ENCODE measurements at places on chromosomes 13 and 19.

DNA sequence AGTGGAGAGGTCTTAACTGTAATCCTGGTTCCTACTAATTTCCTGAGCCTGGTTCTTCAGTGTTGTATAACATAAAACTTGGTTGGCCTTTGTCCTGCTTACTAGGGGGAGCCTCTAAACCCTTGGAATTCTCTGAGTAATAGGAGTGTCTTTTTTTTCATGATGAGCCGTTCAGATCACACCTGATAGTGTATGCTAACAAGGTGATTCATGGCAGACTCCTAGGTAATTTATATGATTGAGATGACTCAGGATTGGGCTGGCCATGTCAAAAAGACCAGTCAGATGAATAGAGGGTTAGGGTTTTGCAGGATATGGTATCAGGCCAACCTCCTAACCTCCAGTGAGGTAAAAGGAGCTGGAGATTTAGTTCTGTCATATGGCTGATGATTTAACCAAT lies 135.8 kb upstream of the KLF12 start:
- DNase-seq, result no peak

- no peak for DNase-seq
Measured at GRCh38 chr13:72383646-72384045, 343.8 kb downstream of the MZT1 start.

GRCh38 chr13:37918116-37918714 lies 48.6 kb upstream of the TRPC4 start:
- DNase-seq, result no peak

DNA sequence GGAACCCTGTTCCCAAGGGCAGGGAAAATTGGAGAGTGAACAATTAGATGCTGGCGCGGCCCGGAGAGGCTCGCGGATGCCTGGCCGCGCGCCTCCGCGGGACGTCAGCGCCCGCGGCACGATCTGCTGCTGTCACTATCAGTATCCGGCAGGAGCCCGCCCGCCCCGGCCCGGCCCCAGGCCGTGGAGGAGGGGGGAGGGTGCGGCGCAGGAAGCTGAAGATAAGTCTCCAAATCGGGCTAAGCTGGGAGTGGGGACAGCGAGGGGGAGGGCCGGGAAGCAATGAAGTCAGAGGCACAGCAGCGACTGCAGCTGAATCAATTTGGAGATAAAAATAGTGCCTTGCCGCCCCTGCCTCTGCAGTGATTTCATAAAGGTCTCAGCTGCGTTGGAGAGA lies 441.5 kb upstream of the KLF12 start:
- DNase-seq, result peak; percentile 46

GRCh38 chr19:12666265-12667048 lies at the start of the genes MAN2B1 and WDR83:
MAN2B1 (minus strand) TSS chr19:12666742; CDS start chr19:12666701, 41 bp downstream.
WDR83 (plus strand) TSS chr19:12666807; CDS start chr19:12669791, 2,984 bp downstream.
- peak; percentile 38 for DNase-seq

- peak; percentile 42 for DNase-seq
Measured at GRCh38 chr19:18795540-18795939, 4.4 kb upstream of the COMP start.

DNA sequence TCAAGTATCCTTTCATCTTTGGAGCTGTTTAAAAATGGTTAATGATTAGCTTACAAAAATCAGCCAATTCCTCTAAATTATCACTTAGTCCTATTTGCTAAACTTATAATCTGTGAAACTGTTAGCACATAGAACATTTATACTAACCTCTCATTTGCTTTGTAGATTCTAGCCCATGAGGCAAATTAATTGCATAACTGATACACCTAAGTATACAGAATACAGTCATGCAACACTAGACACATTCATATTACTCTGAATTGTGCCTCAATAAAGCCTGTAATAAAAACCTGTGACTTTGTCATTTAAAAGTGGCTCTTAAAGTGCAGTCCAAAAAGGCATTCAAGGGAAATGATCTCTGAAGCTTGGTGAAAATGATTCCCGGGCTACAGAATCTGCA lies 21.0 kb downstream of the SERPINE3 start:
- DNase-seq, result no peak

DNA sequence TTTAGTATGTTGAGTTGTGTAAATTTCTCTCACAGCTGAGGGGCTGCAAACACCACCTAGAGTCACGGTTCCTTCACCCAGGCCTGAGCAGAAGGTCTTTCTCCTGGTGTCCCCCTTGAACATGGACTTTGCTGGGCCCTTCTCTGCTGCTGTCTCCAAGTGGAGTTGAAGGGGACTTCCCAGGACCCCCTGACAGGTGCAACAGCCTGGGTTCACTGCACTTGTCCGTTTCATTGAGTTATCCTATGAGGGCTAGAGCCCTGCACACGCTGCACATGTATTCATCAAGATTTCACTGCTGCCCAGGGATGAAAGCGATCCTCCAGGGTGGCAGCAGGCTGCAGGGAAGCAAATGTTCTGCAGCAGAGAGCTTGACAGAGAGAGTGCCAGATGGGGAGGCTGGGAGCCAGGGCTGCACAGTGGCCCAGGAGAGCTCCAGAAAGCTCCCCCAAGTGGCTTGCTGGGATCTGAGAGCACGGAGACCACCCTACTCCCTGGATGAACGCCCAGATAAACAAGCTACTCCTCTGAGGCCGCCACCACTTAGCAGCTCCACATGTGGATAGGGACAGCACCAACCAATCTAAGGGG lies 10.3 kb downstream of the TMEM272 start:
- no peak for DNase-seq

DNA sequence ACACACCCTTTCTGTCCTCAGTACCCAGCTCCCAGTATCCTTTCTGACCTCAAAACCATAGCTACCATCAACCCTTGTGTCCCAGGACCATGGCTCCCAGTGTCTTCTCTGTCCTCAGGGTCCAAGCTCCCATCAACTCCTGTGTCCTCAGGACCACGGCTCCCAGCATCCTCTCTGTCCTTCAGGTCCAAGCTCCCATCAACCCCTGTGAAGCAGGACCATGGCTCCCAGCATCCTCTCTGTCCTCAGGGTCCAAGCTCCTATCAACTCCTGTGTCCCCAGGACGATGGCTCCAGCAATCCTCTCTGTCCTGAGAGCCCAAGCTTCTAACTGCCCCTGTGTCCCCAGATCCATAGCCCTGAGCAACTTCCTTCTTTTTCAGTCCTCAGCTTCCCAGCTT lies 1.7 kb upstream of the CADM4 start:
- no peak for DNase-seq

GRCh38 chr19:19538061-19538784 lies at the start of gene CILP2:
CILP2 (plus strand) TSS chr19:19538265; CDS start chr19:19538350, 85 bp downstream.
- DNase-seq, result no peak

DNA sequence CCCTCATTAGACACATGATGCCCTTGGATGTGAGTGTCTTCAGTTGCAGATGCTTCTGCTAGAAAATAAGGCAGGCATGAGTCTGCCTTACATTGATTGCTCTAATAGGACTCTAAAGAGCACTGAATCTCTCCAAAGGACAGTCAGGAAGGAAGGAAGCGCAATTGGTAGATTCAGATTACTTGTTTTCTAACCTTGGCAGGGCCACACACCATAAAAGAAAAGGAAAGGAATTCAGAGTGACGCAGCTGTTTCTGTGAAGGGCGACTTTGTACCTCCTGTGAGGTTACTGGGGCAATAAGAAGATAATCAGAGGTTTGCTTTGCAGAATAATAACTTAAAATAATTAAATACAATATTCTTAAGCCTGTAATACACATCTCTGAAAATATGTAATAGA lies 48.0 kb downstream of the FRY start:
- DNase-seq, result no peak

GRCh38 chr19:39192846-39193245 lies 3.9 kb upstream of the NCCRP1 start:
- DNase-seq, result no peak

DNA sequence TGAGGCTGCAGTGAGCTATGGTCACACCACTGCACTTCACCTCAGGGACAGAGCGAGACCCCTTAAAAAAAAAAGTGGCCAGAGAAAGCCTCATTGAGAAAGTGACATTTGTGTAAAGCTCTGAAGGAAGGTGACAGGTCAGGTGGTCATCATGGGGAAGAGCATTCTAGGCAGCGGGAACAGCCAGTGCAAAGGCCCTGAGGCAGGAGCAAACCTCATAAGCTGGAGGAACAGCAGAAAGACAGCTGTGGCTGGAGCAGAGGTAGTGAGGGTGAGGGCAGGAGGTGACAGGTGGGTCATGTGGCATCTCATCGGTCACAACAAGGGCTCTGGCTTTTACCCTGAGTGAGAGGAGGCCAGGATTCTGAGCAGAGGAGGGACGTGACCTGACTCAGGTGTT lies 64.4 kb downstream of the RYR1 start:
- no peak for DNase-seq

DNA sequence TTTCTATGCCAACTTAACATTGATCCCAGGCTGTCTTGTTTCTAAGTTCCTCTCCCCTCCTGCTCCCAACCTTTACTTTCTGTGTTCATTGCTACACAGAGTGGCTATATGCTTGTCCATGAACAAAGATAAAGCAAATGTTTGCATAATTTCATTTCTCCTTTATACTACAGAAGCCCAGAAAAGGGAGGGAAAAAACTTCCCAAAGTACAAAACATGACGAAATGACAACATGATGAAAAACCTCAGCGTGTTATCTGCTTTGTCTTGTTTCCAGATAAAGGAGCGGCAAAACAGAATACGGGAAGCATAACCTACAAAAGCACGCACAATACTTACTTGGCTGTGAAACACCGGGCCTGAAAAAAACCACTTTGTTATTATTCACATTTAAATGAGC lies 336.8 kb downstream of the DNAJC15 start:
- DNase-seq, result no peak

DNA sequence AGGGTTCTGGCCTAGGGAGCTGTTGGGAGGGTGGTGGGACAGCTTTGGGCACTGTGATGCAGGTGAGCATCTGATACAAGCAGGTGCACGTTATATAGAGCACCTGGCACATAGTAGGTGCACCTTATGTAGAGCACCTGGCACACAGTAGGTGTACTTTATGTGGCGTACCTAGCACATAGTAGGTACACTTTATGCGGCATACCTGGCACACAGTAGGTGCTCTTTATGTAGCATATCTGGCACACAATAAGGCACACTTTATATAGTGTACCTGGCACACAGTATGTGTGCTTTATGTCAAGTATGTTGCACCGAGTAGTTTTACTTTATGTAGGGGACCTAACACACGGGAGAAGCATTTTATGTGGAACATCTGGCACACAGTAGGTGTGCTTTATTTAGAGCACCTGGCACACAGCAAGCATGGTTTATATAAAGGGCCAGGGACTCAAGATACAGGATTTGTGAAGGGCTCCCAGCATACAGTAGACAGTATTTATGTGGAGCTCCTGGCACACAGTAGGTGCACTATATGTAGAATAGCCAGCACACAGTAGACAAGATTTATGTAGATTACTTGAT lies 1.6 kb upstream of the CYP4F12 start:
- DNase-seq, result no peak

- no peak for DNase-seq
Measured at GRCh38 chr19:290372-291005, 714 bp downstream of the PLPP2 start.

GRCh38 chr19:33388725-33389420 lies 15.4 kb downstream of the CEBPG start:
- DNase-seq, result no peak

- DNase-seq, result peak; percentile 95
Measured at GRCh38 chr13:75135325-75135825, 346.6 kb downstream of the TBC1D4 start.

GRCh38 chr19:44747739-44748425 lies 626 bp upstream of the BCL3 start:
- peak; percentile 61 for DNase-seq

DNA sequence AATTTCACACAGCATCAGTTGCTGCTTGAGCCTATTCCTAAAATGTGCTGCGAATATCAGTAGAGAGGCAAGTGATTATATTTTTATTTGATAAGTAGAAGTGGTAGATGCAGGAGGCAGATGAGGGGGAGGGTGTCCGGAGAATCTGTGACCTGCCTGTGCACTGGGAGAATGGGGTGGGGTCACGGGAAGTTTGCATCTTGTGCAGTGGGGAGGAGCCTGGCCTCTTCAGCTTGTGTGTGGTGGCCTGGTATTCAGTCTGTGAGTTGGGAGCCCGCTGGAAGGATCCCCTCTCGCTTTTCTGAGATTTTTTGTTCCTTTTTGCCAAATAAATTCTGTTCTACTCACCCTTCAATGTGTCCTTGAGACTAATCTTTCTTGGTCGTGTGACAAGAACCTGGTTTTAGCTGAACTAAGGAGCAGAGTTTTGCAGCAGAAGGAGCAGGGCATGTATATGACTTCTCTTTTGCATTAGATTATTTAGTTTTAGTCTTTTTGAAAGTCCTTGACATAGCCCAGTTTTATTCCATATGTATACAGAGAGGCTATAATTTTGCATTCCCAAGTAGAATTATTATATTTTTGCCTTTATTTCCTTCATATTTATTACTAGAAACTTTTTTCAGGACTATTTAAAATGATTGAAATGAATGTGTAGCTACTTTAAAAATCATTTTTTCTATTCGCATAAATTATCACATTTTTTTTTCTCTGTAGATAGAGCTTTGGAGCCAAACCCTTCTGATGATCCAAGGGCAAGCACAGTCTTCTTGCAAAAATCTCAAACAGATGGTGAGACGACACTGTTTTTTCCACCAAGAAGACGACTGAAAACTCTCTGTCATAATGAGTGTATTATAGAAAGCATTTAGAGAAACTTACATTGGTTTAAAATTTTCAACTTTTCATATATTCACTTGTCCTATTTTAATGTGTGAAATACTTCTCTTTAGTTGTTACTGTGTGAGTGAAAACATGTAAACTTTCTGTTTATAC lies 1257.2 kb downstream of the UQCRFS1 start:
- DNase-seq, result no peak

DNA sequence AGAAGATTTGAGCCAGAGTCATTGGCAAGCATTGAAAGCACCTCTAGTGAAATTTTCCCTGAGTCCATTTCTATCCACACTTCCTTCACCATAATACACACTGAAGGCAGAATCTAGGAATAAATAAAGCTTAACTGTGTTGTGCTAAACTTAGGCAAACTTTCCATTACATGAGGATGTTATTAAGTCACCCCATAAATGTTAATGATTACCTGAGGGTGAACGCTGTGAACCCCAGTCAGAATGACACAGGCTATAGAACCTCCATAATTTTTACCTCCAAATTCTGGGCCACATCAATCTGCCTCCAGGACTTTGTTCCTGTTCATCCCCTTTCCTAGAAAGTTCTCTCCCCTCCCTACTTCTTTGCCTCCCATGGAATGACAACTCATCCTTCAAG lies 71.0 kb downstream of the RAP2A start:
- no peak for DNase-seq

DNA sequence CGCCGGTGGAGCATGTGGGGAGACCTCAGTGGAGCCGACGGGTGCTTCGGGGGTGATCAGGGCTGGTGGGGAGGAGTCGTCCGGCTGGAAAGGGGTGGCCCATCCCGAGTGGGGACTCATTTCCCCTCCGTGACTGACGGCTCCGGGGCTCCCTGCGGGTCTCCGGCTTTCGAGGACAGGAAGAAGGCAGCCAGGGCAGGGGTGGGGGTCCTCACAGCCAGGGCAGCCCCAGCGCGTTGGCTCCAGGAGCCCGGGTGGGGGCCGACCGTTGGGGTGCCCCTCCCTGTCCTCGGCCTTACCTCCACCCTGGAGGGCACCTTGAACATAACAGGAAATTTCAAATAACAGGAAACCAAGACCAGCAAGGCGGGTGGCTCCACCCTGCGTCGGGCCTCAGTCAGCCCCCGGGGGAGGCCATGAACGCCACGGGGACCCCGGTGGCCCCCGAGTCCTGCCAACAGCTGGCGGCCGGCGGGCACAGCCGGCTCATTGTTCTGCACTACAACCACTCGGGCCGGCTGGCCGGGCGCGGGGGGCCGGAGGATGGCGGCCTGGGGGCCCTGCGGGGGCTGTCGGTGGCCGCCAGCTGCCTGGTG lies at the start of gene S1PR4:
S1PR4 (plus strand) TSS at position 393 of the 596 bp plus-strand sequence; CDS start at position 417, 24 bp downstream.
- no peak for DNase-seq

GRCh38 chr13:50080911-50081678 lies 65.9 kb downstream of the KCNRG start:
- DNase-seq, result no peak

Measured in AG10803 (cell line).